ENCODE measurements at places on chromosomes 1 and 21.

- no peak for DNase-seq
Measured at GRCh38 chr1:159429074-159429861, 2.7 kb upstream of the OR10J4 start.

GRCh38 chr1:216034506-216034905 is 388.7 kb downstream of the USH2A start:
- DNase-seq, result no peak

DNA sequence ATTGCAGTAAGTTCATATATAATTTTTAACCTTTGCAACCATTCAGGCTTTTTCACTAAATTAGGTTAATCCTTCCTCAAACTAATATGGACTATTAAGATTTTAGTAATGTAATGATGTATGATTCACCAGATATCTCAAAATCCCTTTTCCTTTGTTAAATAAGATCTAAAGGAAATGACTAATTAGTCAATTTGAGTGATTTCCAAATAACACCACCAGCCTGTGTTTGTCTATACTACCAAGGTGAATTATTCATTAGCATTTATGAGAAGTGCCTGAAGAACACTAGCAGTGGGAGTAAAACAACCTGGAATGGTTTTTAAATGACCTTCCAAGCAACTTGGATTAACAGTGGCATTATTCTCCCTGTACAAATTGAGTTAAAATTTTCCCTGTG is 670.6 kb upstream of the PKN2 start:
- DNase-seq, result no peak

DNA sequence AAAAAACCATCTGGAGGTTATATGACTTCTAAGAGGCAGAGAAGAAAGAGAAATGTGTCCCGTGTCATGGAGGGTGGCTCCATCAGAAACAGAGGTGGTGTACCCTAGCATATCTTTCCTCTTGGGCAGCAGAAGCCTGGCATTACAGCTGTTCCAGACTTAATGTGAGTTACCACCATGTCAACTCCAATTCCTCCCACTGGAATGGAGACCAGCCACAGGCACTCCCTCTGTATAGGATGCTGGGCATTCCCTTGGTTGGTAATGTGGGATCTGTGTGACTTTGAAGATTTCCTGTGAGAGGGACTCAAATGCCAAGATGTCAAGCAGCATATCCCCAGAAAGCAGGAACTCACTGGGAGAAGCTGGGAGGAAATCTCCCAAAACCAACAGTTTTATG is 77.1 kb upstream of the COG2 start:
- DNase-seq, result no peak

GRCh38 chr1:1435911-1436629 is 580 bp downstream of the VWA1 start:
- DNase-seq, result no peak

DNA sequence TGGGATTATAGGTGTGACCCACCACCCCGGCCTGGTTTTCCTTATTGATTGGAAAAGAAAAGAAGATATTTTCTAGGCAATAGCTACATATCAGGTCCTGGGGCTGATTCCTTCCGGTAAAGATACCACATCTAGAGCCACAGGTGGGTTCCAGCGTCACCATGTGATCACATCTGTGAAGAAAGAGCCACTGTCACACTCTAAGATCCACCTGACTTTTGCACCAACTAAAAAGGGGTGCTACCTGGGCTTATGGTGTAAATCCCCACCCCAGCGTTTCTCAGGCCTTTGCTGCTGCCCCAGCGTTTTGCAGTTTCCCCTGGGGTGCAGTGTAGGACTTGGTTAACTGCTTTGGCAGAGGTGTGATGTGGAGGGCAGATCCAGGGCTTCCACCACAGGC is 22.3 kb upstream of the PDE9A start:
- no peak for DNase-seq

- DNase-seq, result no peak
Measured at GRCh38 chr1:215052256-215053015, 30.1 kb upstream of the KCNK2 start.

DNA sequence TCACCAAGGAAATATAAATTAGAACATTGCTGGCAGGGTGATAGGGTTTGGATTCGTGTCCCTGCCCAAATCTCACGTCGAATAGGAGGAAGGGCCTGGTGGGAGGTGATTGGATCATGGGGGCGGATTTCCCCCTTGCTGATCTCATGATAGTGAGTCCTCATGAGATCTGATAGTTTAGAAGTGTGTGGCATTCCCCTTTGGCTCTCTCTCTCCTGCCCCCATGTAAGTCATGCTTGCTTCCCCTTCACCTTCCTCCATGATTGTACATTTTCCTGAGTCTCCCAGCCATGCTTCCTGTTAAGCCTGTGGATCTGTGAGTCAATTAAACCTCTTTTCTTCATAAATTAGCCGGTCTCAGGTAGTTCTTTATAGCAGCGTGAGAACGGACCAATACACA is 60.6 kb downstream of the VPS26C start:
- DNase-seq, result peak; percentile 46

GRCh38 chr1:55503663-55504305 is 288.6 kb upstream of the USP24 start:
- DNase-seq, result no peak

- no peak for DNase-seq
Measured at GRCh38 chr21:21952566-21952965, 954.4 kb downstream of the NCAM2 start.

GRCh38 chr1:200090252-200091159 is 63.0 kb downstream of the NR5A2 start:
- no peak for DNase-seq

DNA sequence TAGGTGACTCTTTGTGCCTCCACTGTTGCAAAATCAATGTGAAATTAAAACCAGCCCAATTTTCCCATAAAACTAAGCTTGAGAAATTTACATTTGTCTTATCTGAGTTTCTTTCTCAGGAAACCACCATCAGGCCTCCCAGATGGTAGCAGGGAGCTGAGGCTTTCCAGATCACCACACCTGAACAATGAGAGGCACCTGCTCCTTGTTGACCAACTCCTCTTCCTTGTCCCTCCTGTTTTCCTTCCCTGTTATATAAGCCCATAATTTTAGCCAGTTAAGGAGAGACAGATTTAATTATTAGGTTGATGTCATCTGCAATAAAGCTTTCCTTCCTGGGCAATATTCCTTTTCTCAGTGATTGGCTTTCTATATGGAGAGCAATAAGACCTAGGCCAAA is 32.0 kb upstream of the C1orf185 start:
- no peak for DNase-seq

- no peak for DNase-seq
Measured at GRCh38 chr1:232445361-232446106, 184.4 kb downstream of the SIPA1L2 start.

All from inflammatory macrophage treated with lipopolysaccharide for 4 hours (primary cell).